HCT116 (cell line): ENCODE measurements at places on chromosomes 3 and 15. TPM values are rescaled to one million over a fixed set of nuclear protein-coding genes. Genes with fewer than 3 reads are reported as not detected.

The IL5RA gene
- not detected for total RNA-seq

The PLA2G4E gene
- not detected for total RNA-seq

GRCh38 chr3:101325393-101326134 is 5.2 kb upstream of the IMPG2 start:
- DNase-seq: no peak

GRCh38 chr3:152623286-152623911 is 211.5 kb upstream of the P2RY1 start:
- DNase-seq: no peak

DNA sequence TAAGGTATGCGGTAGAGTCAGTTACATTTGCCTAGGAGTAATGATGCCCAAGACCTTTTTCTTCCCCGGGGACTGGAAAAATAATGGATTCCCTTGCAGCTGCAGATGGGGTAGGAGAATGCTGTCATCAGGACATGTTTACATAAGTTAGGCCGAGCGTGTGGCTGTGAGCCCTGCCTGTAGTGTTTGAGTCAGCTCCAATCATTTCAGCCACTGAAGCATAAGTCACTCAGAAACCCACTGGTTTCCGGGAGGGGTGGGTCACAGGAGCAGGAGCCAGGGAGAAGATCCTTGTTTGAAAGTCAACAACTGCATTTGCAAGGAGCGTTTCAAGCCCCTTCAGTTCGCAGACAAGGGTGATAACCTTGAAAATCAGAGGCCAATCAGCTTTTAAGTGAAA is 562.3 kb downstream of the MCTP2 start:
- no peak for DNase-seq

DNA sequence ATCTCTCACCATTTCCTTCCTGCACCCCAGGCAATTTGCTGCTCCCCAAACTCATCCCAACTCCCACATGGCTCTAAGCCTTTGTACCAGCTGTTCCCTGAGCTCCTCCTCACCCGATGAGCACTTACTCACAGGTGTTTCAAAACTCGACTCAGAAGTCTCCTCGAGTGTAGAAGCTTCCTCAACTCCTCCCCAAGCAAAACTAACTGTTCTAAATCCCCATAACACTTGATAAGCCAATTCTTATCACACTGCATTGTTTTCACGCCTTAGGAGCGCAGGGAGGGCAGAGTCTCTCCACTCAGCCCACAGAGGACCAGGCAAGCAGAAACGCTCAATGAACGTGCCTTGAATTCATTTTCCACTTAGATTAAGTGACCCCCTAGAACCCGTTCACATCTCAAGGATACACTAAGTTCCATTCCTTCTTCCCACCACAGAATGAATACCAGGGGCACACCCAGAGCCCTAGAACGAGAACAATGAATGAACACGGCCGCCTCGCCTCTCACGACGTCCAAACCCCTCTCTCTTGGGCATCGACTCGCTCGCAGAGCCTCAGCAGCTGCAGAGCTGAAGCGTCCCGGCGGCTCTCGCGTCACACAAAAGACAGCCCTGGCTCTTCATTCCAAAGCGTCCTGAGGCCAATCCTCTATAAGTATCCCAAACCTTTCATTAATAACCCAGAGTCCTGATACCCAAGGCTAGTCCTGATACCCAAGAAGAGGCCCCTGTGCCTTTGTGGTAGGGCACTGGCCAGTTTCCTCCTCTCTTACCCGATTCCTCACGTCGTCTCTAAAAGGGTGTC is 1.1 kb downstream of the RAF1 start:
- DNase-seq: no peak

- peak; percentile 22 for DNase-seq
Measured at GRCh38 chr15:98647026-98647773, 1.1 kb upstream of the IGF1R start.

- DNase-seq: no peak
Measured at GRCh38 chr15:98776607-98777281, 128.4 kb downstream of the IGF1R start.

DNA sequence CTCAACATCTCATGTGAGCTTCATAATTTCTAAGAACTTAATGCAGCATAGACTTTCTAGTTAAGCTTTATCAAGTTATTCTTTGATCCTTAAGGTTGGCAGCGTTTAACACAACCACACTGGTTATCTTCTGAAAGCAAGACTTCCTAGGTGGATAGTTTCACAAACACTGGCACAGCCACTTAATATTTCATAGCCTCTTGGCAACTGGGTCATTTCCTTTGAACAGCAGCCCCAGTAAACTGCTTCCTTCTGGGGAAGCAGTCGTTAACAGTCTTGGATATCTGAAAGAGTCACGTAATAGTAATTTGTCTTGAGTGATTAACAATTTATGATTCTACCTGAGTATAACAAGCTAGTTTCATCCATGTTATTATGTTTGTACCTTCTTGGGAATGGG is 45.9 kb upstream of the ABHD10 start:
- no peak for DNase-seq

- no peak for DNase-seq
Measured at GRCh38 chr15:66829551-66830121, 127.6 kb downstream of the SMAD6 start.

DNA sequence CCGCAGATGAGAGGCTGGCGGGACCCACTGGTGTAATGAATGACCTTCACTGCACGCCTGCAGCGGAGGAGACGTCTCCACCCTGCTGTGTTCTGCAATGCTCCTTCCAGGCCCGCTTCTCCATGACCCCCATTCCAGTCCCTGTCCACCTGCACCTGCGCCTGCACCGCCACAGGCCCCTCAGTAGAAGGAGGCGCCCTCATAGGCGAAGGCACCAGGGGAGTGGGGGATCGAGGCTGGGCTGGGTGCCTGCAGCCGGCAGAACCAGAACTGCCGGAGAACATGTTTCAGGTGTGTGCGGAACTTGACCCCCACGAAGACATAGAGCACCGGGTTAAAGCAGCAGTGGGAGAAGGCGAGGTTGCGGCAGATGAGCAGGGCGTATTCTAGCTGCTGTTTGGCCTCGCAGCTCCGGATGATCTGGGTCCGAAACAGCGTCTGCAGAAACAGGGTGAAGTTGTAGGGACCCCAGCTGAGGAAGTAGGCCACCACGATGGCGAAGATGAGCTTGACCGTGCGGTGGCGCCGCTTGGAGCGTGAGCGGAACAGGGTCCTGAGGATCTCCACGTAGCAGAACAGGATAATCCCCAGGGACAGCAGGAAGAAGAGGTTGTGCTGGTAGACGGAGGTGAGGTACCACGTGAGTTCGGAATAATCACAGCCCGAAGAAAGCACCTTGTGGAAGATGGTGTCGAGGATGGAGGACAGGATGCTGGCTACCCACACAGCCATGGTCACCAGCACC is 6.3 kb downstream of the XCR1 start:
- no peak for DNase-seq

DNA sequence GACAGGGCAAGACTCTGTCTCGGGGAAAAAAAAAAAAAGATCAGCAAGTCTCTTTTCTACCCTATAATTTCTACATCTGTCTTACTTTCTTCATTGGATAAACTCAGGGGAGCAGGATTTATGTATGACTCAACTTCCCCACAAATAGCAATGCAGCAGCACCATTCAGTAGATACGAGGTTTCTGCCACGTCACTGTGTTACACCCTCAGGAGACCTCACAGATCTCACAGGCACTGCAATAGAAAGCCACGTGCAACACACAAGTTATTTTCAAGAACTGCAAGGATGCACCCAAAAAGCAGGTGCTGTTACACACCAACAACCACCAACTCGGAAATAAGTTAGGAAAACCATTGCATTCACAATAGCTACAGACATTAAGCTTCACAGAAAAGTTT is 30.2 kb downstream of the TSPAN3 start:
- no peak for DNase-seq
